AG08395 (cell line): ENCODE measurements at places on chromosomes 16 and 17.

DNA sequence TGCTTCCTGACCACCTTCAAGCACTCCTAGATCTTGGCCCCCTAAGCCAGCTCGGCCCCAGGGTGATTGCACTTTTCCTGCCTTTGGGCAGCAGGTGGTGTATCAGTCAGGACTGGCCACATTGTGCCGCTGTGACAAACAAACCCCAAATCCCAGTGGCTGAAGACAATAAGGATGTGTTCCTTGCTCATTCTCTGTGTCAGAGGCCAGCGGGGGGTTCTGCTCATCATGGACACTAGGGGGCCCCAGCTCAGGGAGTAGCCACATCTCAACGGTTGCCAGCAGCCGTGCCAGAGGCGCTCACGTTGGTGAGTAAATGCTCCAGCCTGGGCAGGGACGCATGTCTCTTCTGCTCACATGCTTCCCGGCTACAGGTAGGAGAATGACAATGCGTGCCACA, 60.4 kb downstream of the ZDHHC7 start:
- DNase-seq, result no peak

DNA sequence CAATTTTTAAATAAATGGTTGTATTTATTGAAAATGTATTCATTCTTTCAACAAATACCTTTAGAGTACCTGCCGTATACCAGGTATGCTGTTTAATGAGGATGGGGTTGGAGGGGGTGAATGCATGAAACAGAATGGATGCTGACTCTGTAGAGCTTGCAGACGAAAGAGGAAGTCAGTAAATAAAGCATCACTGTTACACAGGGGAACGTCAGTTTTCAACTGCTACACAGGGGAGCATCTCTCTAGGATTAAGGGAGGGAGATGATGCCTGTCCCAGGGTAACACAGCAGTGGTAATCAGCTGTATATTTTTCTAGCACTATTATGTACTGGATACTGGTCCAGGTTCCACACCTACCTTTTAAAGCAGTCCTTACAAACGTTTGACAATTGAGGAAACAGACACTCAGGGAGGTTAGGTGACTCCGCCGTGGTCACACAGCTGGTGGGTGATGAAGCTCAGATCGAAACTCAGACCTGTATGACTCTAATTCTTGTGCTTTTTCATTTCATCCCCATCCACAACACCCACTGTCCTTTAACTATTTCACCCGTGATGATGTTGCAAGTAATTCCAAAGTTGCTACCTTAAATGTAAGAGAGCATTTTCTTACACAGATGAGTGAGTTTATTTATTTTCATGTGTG, 452.1 kb upstream of the HSBP1 start:
- DNase-seq, result no peak

- no peak for DNase-seq
Measured at GRCh38 chr16:84040226-84040822, 2.3 kb downstream of the SLC38A8 start.

DNA sequence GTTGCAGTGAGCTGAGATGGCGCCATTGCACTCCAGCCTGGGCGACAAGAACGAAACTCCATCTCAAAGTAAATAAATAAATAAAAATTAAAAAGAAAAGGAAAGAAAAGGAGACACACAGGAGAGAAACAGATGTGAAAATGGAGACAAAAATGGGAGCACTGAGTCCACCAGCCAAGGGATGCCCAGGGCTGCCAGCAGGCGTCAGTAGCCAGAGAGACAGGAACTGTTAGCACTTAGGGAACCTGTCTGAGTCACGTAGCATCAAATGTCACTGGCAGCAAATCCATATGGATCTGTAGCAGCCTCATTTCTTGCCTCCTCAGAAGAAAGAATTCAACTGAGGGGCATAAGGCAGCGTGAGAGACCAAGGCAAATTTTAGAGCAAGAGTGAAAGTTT, 79.7 kb downstream of the CYLD start:
- no peak for DNase-seq

DNA sequence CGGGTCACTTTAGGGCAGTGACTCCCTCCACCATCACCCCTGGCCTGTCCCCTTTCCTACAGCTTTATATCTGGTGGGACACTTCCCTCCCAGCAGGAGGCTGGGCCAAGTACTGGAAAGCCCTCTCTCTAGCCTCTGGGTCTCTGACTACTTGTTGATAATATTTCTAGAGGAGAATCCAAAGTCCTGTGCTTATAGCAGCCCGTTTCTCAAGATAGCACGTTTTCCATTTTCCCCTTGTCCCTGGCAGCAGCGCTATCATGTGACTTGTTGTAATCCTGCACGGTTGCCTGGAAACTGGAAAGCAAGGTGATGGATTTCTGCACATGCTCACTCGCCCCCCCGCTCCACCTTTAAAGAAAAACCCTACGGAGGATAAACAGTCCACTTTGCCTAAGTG, 3.3 kb upstream of the AXIN2 start:
- no peak for DNase-seq
